ENCODE measurements at places on chromosomes 5 and 9.

DNA sequence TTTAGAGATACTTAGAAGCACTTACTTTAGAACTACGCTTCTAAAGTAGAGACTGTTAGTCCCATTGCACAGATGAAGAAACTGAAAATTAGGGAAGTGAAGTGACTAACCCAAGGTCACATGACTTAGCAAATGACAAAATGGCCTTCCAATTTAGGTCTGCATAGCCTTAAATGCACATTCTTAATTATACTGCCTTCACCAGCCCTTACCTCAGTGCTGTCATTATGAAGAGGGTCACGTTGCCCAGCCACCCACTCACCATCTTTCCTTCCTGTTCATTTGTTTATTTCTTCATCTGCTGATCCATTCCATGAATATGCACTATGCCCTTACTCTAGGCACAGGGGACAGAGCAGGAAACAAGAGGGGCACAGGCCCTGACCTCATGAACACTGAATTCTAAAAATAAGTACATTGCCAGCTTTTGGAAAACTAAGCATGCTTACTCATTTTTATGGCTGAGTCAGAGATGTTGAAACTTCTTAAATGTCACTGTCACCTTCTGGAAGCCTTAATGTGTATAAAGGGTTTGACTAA is 8.6 kb downstream of the HAVCR2 start:
- DNase-seq = no peak

GRCh38 chr5:16733331-16734006 is 116.7 kb upstream of the RETREG1 start:
- no peak for DNase-seq

DNA sequence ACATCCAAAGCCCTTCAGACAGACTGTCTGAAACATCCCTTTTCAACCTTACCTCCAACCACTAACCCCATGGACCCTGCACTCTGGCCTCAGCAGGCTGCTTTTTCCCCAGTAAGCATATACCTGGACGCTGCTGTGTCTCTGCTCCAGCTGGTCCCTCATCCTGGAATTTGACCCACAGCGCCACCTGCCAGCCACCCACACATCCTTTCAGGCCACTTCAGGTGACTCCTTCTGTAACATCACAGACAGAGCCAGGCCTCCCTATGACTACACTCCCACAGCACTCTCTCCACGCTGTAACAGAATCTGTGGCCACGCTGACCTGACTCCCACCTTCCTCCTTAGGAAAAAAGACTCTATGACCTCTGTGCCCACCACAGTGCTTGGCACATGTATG is 3.4 kb downstream of the MGAT1 start:
- no peak for DNase-seq

DNA sequence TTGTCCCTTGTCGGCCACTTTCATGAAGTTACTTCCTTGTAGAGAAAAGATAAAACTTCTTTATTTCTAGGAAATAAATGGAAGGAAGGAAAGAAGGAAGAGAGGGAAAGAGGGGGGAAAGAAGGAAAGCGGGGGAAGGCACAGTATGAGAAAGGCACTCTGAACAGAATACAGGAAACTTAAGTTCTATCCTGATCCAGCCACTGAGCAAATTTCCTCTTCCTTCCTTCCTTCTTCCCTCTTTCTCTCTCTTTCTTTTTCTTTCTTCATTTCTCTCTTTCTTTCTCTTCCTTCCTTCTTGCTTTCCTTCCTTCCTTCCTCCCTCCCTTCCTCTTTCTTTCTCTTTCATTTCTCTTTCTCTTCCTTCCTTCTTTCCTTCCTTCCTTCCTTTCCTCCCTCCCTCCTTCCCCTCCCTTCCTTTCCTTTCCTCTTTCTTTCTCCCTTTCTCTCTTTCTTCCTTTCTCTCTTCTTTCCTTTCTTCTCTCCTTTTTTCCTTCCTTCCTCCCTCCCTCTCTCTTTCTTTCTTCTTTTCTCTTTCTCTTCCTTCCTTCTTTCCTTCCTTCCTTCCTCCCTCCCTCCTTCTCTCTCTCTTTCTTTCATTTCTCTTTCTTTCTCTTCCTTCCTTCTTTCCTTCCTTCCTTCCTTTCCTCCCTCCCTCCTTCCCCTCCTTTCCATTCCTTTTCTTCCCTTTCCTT is 240.2 kb upstream of the BRINP1 start:
- DNase-seq = no peak

DNA sequence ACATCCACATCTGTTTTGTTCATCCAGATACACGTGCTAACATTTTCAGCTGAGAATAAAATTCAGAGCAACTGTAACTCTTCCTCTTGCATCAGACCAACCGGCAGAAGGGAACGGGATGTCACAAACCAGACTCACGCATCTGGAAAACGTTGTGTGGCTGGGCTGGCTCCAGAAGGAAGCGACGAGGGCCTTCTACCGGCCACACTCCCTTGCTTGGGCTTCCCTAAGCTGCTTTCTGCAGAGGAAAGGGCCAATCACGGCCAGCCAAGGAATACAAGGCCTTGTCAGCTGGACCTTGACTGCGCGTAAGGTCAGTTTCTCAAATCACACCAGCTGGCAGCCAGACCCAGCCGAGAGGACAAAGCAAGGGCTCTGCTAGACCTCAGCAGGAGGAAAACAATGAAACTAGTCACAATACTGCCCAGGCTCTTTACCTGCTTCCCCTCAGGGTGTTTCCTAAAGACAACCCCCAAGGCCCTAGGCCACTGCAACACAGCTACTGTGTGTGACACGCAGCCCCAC is 106.1 kb downstream of the THBS4 start:
- peak; percentile 1 for DNase-seq

- DNase-seq = no peak
Observed at GRCh38 chr9:6562871-6563430, 82.6 kb downstream of the GLDC start.

GRCh38 chr5:8176101-8176693 is 307.2 kb downstream of the MTRR start:
- no peak for DNase-seq

DNA sequence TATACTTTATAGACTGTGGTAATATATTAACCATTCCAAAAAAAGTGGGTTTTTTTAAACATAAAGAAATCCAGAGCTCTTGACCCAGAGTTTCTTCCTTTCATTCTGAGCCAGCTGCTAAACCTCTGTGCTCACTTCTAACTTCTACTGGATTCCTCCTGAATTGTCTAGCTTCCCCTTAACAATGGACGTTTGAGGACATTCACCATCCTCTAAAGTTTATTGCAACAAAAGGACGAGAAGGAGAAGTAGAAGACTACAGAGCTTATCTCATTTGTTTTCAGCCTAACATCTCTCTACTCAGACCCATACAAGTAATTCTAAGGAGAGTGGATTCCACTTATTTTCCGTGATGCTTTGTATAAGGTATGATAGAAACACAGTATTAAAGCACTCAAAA is 284.2 kb downstream of the MAST4 start:
- no peak for DNase-seq

DNA sequence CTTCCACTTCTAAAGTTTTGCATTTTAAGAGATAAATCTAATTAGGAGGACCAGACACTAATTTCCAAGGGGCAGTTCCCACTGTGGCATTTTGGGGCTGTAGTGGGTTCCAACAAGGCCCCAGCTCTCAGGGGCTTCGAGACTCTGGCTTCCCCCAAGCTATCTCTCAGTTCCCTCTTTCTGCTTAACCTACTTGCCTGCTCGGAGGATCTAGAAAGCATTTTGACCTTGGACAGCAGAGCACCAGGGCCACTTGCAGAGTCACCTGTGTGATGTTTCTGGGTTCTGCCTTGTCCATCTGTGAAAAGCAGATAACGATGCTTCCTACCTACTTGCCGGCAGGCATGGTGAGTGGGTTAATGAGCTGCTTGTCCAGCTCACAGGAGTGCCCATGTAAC is 175.4 kb downstream of the MED10 start:
- no peak for DNase-seq

DNA sequence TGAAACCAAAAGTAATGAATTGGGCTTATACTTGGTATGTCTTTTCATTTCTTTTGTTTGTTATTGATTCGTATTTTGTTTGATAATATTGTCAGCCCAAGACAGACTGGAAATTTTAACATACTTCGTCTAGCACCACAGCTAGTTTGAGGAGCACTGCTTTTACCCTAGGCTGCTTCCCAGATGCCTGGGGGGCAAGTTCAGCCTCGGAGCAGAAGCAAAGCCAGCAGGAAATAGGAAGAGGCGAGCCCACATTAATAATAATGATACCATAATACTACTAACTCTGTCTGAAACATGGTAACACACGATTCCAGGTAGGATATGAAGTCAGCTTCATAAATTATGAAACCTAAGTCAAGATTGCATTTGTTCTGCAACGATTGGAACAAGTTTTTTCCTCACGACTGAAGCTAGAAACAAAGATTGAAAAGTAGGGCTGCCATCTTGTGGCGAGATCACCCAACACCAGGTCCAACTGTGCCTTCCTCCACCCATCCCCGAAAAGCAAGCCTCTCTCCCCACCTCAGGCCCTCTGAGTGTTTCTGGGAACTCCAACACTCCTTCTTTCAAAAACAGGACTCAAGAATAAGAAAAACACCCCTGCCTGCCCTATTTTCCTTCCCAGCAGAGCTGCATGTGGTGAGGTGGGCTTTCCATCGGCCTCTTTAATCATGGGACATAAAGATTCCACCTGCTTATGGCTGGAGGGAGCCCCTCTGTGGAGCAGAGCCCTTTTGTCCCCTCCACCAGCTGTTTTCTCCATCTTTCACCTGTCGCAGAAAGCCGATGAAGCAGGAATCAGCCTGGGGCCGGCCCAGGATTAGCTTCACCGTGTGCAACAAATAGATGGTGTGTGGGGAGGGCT is 236.4 kb downstream of the CAAP1 start:
- no peak for DNase-seq

DNA sequence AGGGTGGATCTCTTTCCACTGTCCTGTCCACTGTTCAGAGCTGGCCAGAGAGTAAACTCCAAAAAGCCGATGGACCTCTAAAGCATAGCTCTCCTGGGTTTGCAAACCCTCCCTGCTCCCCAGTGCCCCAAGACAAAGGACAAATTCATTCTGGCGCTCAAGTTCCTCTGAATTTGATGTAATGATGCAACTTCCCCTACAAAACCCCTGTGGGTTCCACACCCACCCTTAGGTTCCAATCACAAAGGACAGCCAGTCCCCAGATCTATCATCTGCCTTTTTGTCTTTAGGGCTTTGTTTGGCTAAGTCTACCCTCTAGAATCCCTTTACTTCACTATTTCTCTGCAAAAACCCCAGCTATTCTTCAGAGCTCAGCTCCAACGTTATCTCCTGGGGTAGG is 57.4 kb upstream of the SLC25A51 start:
- no peak for DNase-seq

DNA sequence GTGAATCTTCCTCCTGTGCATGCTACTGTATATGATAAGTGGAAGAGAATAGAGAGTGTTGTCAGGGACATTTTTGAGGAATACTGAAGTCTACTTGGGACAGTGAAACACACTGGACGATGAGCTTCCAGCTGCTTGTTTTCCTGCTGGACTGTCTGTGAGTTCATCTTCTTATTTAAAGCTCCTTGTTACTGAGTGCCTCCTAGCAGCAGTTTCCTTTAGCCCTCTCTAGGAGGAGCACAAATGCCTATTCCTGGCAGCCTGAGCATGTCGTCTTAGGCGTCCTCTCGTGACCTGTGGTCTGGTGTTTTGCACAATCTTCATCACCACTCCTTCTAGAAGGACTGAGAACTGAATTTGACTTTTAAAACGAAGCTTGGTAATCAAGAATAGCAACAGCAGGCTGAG is 43.8 kb downstream of the ANKRD33B start:
- DNase-seq = peak; percentile 49

- no peak for DNase-seq
Observed at GRCh38 chr9:2154731-2155130, 139.6 kb downstream of the SMARCA2 start.

GRCh38 chr9:28050046-28050445 is 476.8 kb upstream of the C9orf72 start:
- DNase-seq = no peak

GRCh38 chr5:178673801-178674295 is 47.0 kb upstream of the CLK4 start:
- DNase-seq = no peak

- peak; percentile 45 for DNase-seq
Observed at GRCh38 chr5:180201051-180201987, 7.7 kb downstream of the RASGEF1C start.

GRCh38 chr5:139757727-139758509 is 37.7 kb upstream of the PSD2 start:
- no peak for DNase-seq

GRCh38 chr9:117008876-117009275 is 321.8 kb downstream of the TRIM32 start:
- no peak for DNase-seq

GRCh38 chr5:16074358-16074757 is 105.2 kb downstream of the MARCHF11 start:
- no peak for DNase-seq

GRCh38 chr5:21398511-21398910 is 1410.5 kb upstream of the CDH18 start:
- DNase-seq = peak; percentile 40

DNA sequence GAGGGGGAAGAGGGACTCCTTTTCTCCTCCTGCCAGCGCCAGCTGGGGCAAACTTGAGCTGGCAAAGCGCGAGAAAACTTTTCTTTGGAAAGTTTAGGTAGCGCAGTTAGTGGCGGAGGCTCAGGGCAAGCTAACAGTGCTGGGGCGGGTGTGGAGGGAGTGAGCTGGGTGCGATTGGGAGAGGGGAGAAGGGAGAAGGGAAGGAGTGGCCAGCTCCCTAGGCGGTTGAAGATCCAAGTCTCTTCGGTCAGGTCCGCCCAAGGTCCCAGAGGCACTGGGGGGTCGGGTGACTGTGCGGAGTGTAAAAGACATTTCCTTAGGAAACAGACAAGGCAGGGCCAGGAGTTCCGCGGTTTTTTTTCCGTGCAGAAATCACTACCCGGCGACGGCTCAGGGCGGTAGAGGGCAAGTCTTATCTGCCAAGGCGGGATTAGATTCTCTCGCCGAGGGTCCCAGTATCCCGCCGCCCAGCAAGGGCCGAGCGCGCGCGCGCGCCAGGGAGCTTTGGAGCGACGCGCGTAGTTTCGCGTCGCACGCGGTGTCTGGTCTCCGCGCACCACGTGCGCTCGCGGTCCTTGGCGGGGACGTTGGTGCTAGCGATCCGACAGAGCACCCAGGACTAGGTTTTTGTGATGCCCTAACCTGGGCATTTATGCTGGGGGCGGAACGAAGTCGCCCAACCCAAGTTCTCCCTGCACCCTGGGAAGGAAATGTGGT is 33.6 kb upstream of the NFIB start:
- DNase-seq = no peak

DNA sequence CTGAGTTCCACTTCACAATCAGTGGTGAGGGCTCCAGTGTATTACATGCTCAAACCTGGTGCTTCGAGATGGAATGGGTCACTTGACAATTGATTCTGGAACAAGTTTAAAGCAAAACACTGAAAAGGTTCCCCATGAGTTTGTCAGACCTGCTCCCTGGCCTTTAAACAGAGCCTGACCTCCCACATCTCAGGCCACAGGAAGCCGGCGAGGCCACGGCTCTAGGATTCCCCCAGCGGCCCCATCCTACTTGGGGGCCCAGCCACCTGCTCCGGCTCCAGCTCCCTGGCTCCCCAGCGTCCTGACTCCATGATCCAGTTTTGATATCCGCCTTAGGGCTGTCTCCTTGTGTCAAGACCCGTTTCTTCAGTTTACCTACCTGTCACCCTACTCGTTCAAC is 62.0 kb downstream of the TTLL11 start:
- DNase-seq = no peak
